Bone marrow (tissue), 2 donors: ENCODE measurements at places on chromosomes 2 and 18.

DNA sequence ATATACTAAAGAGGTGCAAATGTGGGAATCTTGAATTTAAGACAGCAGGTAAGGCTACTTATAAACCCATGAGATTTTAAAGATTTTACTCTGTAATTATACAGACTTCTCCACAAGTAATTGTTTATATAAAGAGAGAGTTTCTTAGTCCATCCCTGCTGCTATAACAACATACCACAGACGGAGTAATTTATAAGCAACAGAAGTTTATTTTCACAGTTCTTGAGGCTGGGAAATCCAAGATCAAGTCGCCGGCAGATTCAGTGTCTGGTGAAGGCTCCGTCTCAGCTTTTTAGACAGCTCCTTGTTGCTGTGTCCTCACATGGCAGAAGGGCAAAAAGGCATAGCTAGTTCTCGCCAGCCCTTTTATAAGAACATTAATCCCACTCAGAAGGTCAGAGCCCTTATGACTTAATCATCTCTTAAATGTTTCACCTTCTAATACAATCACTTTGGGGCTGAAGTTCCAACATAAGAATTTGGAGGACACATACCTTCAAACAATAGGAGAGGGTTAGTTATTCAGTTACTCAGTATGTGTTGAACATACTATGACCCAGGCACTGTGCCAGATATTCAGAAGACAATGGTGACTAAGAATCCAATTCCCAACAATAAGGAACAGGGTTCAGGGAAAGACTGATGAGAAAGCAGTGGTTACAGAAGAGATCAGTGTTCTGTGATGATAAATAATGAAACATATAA lies 466.0 kb downstream of the RIT2 start:
- DNase-seq: no peak

- DNase-seq: no peak
Observed at GRCh38 chr2:159152128-159152778, 134.2 kb downstream of the WDSUB1 start.

DNA sequence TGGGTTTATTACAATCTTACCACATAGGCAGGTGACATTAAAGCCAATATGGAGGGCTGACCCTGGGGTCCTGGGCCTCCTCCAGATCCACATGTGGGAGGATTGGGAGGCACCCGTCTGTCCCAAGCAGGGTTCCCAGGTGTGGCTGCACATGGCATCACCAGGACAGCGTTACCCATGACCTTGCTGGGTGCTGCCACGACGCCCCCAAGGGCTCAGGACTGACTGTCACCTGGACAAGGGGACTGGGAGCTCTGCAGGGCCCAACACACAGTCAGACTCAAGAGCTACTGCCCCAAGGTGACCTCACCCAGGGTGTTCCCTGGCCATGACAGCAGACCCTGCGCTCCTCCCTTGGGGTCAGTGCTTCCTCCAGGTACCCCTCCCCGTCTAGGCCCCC lies 437.4 kb upstream of the MYT1L start:
- no peak for DNase-seq

- DNase-seq: no peak
Observed at GRCh38 chr18:36366994-36367839, 69.7 kb downstream of the FHOD3 start.

- no peak for DNase-seq
Observed at GRCh38 chr2:232761301-232761907, 15.0 kb downstream of the KCNJ13 start.

DNA sequence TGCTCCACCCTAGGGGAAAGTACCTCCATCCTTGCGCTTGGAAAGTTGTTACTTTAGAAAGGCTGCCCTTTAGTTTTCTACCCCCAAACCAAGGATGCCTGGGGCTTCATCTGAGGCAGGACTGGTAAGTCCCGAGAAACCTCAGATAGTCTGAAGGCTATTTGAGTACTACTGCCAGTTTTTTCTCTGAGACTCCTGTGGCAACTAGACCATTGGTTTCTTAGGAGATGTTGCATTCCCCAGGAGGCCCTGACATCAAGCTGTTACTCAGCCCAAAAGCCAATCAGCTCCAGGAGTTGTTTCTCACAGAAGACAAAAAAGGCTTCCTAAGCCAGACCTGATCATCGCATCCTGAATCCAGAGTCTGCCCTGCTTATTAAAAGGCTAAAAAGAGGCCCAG lies 67.2 kb downstream of the COLEC12 start:
- DNase-seq: no peak

DNA sequence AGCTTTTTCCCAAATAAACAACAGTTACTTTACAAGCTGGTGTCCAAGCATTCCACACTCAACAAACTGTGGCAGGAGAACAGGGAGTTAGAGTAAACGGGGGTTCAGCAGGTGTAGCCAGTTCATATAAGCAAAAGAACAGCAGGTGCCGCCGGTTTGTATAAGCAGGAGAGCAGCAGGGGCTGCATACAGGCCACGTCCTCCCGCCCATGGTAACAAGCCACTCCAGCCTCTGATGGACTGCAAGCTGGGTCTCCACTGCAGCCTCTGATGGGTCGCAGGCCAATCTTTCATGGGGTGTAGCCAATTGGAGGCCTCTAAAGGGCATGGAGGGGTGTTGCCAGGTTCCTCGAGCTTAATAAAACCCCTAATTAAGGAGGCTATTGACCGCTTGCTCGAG lies 189.3 kb downstream of the ANKRD30B start:
- DNase-seq: no peak

GRCh38 chr2:8229546-8229986 lies 452.3 kb upstream of the ID2 start:
- peak; percentile 94 for DNase-seq

- DNase-seq: no peak
Observed at GRCh38 chr2:140063356-140063755, 1283.2 kb upstream of the NXPH2 start.

- no peak for DNase-seq
Observed at GRCh38 chr2:27130396-27130795, 4.0 kb downstream of the PREB start.
